ENCODE measurements at places on chromosomes 12 and 14.

DNA sequence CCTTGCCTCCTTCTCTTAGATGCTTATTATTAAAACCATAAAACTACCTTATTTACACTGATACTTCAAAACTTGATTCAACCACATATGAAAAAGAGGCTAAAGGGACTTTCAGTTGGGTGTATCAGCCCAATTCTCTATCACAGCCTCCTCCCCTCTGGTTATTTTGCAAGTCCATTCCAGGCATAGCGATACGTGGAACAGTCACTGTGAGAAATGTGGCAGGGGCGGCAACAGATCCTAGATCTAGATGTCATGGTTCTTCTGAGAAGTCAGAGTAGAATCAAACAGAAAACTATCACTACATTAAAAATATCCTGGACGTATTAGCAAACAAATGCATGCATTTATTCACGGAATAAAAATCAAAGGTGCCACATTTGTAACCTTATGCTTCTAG lies 83.2 kb downstream of the RALGAPA1 start:
- no peak for DNase-seq

DNA sequence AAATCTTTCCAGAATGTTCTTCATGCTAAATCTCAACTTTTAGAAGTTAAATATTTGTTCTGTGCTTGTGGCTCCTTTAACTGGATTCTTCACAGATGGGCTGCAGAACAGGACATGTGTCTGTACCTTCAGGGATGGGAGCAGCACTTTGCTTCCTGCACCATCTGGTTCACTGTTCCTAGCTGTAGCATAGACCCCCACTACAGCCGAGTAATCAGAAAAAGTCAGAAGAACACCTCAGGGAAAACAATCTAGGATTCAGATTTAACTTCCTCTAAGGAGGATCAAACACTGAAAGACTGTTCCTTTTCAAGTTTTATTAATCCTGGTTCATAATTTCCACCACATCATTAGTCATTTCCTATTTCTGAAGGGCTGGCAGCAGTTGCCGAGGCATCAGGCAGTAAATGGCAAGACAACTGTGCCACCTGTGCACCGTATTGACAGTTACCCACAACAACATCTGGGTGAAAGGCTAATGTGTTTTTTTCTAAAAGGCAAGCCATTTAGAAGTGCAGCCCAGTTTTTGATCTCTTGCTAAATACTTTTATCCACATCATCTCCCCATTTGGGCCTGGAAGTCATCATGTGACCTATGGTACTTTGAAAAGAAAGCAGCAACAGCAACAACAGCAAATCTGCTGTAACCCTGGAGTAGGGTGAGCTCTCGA lies 212.8 kb upstream of the BMP4 start:
- DNase-seq = no peak

GRCh38 chr14:64838656-64839055 lies 41.1 kb downstream of the SPTB start:
- DNase-seq = no peak

DNA sequence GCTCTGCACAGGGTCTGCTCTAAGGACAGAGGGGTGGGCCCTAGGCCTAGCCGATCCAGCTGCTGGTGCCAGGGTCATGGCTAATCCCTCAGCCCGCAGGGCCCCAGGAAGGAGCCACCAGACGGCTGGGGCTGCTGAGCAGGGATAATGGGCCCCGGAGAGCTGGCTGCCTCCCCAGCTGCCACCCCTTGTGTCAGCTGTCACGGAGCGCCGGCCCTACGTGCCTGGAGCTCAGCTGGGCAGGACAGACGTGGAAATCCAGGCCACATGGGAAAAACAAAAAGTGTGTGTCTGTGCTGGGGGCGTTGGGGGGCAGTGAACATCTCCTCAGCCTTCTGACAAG lies 36.2 kb downstream of the CHGA start:
- DNase-seq = no peak

- no peak for DNase-seq
These were observed 116.0 kb downstream of the TTC6 start for GRCh38 chr14:37711356-37711830.

DNA sequence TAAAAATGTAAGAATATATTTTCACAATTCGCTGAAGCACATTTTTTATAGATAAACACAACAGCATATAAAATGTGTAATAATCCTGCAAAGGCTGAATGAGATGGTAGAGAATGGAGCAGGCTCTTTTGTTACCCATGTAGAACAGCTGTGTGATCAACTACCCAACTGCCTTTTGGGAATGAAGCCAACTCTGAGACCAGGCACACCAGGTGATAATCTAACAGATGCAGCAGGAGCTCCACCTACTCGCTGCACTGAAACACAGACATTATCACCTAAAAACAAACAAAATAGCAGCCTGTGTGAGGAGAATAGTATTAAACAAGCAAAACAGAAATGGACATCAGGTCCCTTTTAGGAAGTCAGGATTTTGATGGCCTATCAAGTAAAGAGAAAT lies 183.3 kb downstream of the CCDC59 start:
- peak; percentile 92 for DNase-seq

GRCh38 chr14:61277784-61278183 lies 3.4 kb downstream of the TMEM30B start:
- DNase-seq = no peak

- no peak for DNase-seq
These were observed 265.7 kb downstream of the AKAP6 start for GRCh38 chr14:32594766-32595165.

DNA sequence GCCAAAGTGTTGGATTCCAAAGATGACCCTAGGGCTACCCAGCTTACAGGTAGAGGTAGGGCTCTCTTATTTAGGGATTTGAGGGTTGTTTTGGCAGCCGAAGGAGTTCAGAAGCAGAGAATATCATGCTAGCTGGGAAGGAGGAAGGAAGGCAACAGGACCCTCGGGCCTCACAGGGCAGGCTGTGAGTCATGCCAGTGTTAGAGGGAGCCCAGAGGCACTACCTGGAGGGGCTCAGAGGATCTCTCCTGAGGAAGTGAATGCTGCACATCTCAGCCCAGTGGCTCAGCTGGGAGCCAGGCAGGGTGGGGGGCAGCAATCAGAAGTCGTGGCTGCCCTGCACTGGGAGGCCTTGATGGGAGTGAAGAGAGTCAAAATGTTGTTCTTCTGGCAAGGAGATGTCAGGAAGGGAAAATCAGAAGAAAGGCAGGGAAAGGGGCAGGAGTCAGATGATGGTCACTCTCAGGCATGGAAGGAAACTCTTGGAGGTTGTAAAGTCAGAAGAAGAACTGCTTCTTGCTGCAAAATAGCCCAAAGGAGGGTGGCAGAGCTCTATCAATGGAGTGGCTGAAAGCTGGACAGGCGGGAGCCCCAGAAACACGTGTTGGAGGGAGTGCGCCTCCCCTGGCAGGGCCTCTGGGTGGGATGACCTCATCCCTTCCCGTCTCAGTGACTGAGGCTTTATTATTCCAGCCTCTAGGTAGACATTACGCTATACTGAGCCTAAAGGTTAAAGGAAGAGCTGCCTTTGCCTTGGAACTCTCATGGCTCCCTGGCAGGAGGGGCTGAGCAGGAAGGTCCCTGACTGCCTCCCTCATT lies 141.3 kb downstream of the SMOC1 start:
- DNase-seq = no peak

- no peak for DNase-seq
These were observed 275.0 kb upstream of the ATP2B1 start for GRCh38 chr12:89983622-89984021.

GRCh38 chr14:52988139-52988538 lies 37.3 kb upstream of the FERMT2 start:
- DNase-seq = no peak

DNA sequence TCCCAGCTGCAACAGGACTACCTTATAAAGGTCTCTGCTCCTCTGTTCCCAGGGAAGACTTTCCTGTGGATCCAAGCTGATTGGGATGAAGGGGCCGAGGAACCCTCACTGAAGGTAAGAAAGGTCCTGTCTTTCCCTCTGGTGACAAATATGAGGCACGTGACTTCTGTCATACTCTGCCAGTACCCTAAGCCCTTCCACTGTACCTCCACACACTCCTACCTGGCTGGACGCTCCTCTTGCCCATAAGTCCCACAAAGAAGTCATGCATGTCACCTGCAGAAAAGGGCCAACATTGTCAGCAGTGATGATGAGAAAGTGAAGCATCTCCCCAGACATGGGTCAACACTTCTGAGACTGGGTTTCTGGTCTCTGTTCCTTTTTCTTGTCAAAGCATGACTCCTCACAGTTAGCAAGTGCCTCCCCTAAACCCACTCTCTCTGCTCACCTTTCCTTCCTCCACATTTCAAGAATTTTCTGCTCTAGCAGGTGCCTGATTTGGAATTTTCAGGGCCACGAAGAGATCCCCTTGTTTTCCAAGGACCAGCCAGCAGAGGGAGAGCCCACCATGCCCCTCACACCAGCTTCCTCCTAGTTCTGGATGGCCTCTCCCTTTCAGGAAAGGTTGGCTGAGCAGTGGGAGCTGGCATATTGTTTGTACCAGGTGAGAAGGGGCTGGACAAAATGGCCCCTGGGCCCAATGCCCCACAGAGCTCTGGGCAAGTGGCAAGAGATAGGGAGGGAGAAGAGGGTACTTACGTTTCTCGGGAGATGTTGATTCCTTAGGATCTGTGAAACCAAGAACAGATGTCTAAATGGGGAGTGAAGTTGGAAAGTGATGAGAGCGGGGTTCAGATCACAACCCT lies 3.5 kb downstream of the TAC3 start:
- DNase-seq = no peak

GRCh38 chr12:68364893-68365725 lies 32.9 kb upstream of the MDM1 start:
- DNase-seq = no peak

GRCh38 chr12:100145643-100146042 lies 3.0 kb upstream of the BLTP3B start:
- DNase-seq = no peak

DNA sequence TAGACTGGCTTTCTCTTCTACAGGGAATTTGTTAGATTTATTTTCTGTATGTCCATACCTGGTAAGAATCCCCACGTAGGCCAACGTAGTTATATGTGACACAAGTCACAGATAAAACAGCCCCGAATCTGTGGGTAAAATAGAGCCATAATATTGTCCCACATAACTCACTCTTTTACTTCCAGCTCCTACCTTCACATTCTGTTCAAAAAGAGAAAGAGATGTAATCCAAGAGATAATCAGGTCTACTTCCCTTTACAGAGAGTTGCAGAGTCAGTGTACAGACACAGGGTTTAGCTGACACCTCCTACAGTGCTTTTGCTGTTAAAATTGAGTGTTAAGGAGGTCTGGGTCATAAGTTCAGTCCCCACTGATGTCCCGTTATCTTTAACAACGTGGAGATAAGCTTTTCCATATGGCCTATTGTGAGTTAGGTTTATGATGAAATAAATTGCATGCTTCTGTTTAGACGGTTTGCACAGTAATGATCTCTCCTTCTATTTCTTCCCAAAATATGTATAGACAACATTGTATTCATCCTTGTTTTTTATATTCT lies 446.5 kb downstream of the ADAMTS20 start:
- DNase-seq = no peak

- no peak for DNase-seq
These were observed 102.7 kb upstream of the NAV3 start for GRCh38 chr12:77728018-77728417.

DNA sequence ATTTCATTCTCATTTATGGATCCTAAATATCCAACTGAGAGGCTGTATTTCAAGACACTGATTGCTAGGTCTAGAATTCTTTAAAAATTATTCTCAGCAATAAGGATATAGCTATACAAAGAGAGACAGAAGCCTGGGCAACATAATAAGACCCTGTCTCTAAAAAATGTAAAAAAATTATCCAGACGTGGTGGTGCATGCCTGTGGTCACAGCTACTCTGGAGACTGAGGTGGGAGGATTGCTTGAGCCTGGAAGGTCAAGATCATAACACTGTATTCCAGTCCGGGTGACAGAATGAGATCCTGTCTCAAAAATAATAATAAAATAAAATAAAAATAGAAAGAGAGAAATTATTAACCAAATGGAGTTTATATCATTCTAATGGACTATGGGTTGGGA lies 20.6 kb upstream of the ARID2 start:
- DNase-seq = no peak

GRCh38 chr12:115798309-115798917 lies 479.1 kb downstream of the MED13L start:
- DNase-seq = no peak

GRCh38 chr14:103126873-103127304 lies 3.6 kb downstream of the TNFAIP2 start:
- DNase-seq = no peak

- DNase-seq = no peak
These were observed 96.6 kb upstream of the G2E3 start for GRCh38 chr14:30462358-30462757.

GRCh38 chr12:123199936-123200335 lies 33.0 kb downstream of the MPHOSPH9 start:
- no peak for DNase-seq

DNA sequence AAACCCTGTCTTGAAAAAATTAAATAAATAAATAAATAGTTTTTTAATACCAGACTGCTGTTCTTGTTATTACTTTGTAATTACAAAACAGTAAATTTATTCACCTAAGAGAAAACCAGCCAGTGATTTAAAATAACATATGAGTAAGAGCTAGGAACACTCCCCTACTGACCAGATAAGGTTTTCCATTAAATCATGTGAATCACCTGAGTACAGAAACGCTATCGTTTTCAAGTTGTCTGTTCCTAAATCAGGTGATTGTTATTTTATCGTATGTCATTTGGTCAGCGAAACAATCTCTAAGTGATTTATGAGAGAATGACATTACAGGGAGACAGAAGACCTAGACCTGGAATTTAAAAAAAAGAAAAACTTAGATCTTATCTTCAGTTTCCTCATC lies 47.3 kb downstream of the RPS29 start:
- no peak for DNase-seq

GRCh38 chr12:52916216-52916615 lies 11.3 kb upstream of the KRT8 start:
- no peak for DNase-seq

- DNase-seq = peak; percentile 18
These were observed 22.2 kb downstream of the UBE2N start for GRCh38 chr12:93419388-93420034.

DNA sequence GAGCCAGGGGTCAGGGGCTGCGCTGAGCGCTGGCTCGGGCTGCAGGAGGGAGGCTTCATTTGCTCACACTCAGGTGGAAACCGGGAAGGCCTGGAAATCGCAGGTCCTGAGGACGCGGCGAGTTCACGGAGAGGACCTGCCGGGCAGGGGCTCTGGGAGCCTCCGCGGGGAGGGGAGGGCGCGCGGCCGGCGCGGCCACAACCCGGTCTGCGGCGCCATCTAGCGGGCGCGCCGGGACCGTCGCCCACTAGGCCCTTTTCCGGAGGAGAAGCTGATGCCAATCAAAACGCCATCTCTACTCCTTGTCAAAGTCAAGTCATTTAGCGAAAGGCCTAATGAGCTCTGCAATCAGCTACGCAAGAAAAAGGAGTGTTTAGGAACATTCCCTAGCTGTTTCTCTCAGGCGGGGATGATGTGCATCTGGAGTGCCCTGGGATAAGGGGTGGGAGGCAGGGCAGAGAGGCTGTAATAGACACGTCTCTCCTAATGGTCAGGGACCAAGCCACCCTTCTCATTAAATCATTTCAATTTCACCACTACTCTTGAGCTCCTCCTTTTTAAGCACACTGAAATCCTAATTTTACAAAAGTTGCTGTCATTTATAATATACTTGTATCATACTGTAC lies 885.8 kb upstream of the TMEM132C start:
- peak; percentile 67 for DNase-seq

Data from NCI-H1105 (cell line).